NCI-H1930 (cell line): ENCODE measurements at places on chromosomes 5 and 9.
A peak's percentile ranks its signal among the peaks of the same experiment; 100 is the strongest.

GRCh38 chr5:150809363-150809762, 30.8 kb downstream of the SMIM3 start:
- DNase-seq, result no peak

DNA sequence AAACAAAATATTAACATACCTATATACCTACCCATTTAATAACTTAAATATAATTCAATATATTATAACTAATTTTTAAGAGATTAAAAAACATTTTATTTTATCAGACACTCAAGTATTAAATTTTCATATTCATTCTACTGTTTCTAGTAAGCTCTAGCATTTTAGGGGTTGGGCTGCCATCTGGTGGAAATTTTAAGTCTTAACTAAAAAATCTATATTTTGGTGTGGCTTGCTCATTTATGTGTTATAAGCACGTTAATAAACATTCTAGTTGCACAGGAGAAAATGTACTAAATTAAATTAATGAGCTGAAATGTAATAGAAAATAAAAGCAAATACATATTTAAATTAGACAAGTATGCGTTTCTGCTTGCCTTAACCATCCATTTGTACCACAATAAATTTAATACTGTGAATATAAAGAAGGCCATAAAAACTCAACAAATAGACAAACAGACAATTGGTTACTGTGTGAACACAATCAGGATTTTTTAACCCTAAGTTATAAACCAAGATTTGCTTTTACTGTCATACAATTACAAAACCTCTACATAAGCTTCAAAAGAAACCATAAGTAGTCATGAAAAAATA, 1728.3 kb upstream of the CDH9 start:
- DNase-seq, result peak; percentile 37

DNA sequence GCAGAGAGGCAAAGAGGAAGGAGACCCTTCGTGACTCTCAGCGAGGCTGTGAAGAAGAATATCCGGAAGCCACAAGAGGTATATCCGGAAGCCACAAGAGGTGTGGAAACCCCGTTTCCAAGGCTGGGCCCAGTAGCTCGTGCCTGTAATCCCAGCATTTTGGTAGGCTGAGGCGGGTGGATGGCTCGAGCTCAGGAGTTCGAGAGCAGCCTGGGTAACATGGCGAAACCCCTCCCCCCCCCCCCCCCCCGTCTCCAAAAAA, 612 bp upstream of the BBLN start:
- no peak for DNase-seq

- no peak for DNase-seq
Observed at GRCh38 chr9:112443200-112443599, 43.4 kb upstream of the KIAA1958 start.

DNA sequence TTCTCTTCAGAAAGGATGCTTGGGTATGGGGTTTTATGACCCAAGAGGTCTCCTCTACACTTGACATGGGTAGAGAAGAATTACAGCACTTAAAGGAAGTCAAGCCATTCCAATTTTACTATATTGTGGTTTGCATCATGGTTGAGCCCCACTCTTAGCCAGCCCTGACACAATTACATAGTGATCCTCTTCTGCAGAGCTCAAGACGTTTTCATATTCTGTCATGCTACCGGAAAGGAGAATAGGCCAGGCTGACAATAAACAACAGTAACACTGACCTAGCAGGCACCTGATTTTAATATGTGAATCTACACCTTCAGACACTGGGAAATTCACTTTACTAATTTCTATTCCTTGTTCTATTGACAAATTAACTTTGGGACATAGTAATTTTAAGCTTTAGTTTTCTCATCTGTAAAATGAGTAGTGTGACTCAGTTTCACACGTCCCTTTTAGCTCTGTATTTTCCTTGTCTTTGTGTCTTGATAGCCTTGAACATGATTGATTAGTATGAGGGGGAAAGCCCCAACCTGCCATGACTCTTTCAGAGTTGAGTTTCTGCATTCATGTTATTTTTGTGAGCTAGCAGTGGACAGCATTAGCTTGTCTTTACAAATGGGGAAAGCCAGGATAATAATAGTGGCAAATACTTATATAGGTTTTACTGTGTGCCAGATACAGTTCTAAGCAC, 83.8 kb downstream of the SV2C start:
- no peak for DNase-seq

GRCh38 chr9:69078581-69078980, 43.0 kb downstream of the FXN start:
- no peak for DNase-seq

DNA sequence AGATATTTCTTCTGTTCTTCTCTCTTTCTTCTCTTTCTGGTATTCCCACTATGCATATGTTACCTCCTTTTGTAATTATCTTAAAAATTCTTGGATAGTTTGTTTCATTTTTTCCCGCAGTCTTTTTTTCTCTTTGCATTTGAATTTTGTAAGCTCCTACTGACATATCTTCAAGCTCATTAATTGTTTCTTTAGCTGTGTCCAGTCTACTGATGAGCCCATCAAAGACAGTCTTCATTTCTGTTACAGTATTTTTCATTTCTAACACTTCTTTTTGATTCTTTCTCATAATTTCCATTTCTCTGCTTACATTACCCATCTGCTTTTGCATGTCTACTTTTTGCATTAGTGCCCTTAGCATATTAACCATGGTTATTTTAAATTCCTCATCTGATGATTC, 44.7 kb upstream of the UNC5A start:
- no peak for DNase-seq

DNA sequence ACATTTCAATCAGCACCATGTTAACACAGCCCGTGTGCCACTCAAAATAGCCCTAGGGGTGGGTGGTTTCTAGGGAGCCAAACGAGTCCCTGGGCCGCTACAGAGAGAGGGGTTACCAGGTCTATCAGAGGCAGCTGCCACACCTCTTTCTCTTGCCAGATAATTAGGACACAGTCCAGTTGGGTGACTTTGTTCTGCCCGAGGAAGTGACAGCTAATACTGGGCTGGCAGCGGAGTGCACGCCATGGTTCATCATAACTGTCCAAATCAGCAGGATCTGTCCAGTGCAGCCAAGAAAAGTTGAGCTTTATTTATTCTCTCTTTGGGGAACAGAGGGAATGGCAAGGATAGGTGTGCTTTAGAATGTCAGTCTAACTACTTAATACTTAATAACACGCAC, 583.8 kb downstream of the BRINP1 start:
- no peak for DNase-seq

- no peak for DNase-seq
Observed at GRCh38 chr5:135100011-135100410, 66.0 kb upstream of the PITX1 start.

GRCh38 chr5:146510559-146511125, 5.3 kb downstream of the GPR151 start:
- no peak for DNase-seq

- no peak for DNase-seq
Observed at GRCh38 chr5:109853377-109853776, 163.7 kb downstream of the MAN2A1 start.

- no peak for DNase-seq
Observed at GRCh38 chr9:129720865-129721545, 31.8 kb downstream of the PTGES start.

DNA sequence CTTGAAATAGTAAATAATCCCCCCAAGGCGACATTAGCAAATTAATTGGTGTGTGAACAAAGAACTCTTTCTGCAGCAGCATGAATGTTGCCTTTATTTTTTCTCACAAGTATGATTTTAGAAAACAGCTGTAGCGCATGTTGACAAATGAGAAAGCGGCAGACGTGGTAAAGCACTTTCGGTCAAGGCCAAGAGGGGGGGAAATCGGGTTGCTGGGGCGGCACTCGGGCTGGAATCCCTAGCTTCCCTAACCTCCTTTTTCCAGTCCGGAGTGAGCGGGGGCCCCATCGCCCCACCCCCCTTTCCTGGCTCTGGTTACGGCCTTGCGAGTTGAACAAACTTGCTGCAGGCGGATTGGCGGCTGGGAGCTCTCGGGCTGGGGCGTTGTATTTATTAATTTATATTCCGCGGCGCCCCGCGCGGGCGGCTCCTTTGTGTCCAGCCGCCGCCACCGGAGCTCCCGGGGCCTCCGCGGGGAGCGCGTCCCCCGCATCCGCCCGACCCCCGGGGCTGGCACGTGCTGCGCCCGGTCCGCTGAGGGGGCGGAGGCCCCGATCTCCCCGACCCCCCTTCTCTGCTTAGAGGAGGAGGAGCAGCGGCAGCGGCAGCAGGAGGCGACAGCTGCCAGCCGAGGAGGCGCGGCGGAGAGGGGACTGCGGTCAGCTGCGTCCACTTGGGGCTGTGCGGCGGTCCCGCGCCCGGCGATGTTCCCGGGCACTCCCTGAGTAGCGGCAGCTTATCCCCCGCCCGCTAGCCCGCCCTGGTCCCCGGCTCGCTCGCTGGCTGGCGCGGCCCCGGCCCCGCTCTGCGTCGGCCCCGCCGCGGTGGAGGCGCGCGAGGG, at the start of gene RHOBTB3:
Gene RHOBTB3 (plus strand): TSS at position 607 of the 841 bp plus-strand sequence. CDS start 347 bp downstream, outside the sequence.
- DNase-seq, result peak; percentile 38

DNA sequence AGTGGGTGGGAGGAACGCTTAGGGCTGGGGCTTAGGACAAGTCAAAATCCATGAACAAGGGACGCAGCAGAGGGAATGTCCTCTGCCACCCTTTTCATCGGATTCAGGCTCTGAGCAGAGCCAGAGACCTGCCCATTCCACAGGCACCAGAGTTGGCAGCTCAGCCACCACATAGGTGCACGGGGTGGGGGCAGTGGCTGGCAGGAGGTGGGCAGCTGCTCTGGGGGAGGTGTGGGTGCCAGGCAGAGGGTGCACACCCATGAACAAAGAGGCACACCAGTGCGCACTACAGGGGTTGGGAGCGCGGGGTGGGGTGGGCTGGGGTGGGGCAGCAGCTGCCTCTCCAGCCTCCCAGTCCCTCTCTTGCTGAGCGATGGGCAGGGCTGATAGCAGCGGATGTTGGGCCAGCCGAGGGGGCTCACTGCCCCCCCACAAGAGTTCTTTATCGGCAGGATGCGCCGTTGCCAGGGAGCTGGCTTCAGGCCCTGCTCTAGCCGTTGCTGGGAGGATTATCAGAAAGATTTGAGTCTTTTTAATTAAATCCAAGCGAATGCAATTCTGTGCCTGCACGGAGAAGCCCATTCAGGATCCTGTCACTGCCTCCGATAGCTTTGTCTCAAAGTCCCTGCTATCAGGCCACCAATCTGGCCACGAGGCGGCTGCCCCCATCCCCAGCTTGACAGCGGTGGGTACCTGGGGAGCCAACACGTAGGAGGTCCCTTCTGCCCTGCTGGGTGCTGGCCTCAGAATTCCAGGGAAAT, 64.3 kb upstream of the LMX1B start:
- no peak for DNase-seq

GRCh38 chr5:65926893-65927292, 518 bp downstream of the ERBIN start:
- DNase-seq, result no peak

DNA sequence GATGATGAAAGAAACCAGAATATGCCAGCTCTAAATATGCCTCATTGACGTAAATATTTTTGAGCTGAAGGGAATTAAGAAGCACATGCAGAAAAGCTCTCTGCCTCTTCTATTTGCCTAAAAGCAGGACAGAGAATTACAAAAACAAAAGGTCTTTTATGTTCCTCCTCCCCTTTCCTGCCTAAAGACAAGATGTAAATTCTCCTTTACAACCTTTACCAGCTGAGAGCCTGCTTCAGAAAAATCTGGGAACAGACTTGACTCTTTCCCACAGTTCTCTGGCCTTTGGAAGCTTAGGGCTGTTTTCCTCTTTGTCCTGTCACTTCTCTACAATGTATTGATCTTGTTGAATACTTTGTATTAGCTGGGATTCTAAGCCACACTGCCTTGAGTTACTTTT, 199.7 kb downstream of the TMC1 start:
- DNase-seq, result no peak

DNA sequence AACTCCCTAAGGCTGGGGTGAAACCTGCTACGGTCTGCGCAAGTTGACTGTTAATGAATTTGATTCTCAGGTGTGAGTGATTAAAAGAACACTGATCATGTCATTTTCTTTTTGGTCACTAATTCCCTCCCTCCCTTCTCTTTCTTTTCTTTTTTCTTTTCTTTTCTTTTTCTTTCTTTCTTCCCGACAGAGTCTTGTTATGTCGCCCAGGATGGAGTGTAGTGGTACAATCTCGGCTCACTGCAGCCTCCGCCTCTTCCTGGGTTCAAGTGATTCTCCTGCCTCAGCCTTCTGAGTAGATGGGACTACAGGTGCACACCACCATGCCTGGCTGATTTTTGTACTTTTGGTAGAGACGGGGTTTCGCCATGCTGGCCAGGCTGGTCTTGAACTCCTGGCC, 2.6 kb downstream of the ANXA1 start:
- DNase-seq, result no peak

- DNase-seq, result no peak
Observed at GRCh38 chr5:5587474-5587873, 165.0 kb downstream of the ICE1 start.

- no peak for DNase-seq
Observed at GRCh38 chr5:112960315-112960714, 16.3 kb upstream of the DCP2 start.

DNA sequence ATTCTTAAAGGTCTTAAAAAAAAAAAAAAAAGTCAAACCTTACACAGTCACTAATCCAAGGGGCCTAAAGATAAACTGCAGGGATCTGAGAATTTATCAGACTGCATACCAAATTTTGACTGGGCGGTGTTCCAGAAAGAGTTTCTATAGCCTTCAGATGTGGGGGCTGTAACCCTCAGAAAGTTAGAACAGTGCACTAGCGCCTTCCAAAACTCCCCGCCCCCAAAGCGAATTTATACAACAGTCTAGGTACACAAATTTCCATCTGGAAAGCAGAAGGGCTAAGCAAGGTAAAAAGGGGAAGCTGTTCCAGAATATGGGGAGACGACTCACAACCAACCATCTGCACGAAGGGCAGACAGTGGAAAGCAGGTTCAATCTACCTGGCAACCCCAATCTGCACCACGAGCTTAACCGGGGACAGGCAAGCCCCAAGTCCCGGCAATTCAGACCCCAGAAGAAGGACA, 813 bp downstream of the ERMP1 start:
- no peak for DNase-seq

- DNase-seq, result no peak
Observed at GRCh38 chr9:87236546-87236945, 261.1 kb upstream of the DAPK1 start.

- DNase-seq, result no peak
Observed at GRCh38 chr9:122991370-122991830, 42.1 kb upstream of the GPR21 start.

GRCh38 chr5:7686794-7687193, 164.1 kb downstream of the CFAP90 start:
- no peak for DNase-seq

- peak; percentile 34 for DNase-seq
Observed at GRCh38 chr9:13513716-13514444, 234.4 kb upstream of the MPDZ start.

- DNase-seq, result no peak
Observed at GRCh38 chr9:14719231-14719923, 3.2 kb downstream of the CER1 start.
